ENCODE measurements at places on chromosomes 13 and 19.

DNA sequence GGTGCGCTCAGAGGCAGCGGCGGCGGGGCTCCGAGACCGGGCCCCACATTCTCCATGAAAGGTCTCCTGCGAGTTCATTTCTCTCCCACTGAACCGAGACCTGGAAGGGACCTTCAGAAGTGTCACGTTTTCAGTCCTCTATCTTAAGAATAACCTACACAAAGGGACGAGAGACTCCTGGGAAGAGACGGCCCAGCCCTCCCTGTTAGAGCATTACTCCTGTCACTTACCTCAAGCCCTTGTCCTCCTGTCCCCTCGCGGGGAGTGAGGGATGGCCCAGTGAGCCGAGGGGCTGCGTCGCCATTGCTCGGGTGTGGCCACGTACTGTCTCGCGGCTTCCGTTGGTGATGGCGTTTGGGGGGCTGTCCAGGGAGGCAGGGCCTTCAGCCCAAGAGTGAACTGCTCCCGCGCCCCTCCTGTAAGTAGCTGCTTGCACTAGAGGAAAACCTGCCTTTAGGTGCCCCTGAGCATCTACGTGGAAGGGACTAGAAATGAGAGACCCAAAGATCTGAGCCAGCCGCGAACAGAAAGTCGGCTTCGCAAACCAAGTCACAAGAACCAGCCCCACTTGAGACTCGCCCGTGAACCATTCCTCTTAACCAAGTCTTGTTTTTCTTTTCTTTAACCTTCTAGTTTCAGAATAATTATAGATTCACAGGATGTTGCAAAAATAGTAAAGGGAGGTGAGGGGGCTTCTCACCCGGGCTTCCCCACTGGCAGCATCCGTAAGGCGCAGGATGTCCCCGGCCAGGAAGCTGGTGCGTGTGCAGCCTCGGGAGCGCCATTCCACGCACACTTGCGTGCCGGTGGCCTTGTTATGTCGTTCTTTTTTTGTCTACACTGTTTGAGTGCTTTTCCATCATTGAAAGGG lies 21.1 kb upstream of the NDUFS7 start:
- no peak for DNase-seq

DNA sequence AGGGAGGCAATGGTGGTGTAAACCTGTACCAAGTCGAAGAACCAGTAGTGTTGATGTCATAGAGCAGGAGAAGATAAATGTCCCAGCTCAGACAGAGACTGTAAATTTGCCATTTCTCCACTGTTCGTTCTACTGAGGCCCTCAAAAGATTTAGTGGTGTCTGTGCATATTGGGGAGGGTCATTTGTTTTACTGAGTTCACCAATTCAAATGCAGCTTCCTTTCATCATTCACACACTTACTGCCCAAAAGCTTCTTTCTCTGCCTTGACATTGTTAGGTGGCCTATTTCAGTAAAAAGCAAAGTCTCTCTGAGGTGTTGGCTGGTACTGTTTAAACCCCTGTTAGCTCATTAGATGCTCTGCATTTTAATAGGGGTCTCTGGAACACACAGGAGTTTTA lies 86.2 kb upstream of the EDNRB start:
- DNase-seq: no peak

GRCh38 chr19:6711605-6712004 lies 8.8 kb downstream of the C3 start:
- DNase-seq: no peak

DNA sequence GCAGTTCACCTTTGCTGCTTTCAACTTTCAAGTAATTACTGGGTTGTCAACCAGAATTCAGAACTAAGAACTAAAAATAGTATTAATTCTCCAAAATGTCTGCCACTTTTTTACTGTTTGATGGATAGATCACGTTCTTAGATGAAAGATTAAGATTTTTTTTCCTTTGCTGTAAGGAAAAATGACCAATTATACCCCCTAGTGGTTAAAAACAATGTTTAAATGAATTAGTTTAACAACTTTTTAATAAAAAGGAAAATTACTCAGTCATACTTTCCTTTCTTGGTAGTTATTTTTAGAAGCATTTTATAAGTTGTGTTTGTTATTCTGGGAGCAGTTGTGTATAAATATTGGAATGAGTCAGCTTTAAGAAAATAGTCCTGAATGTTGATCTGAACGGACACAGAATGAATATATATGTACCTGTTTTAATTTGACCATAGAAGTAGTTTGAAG lies 4.6 kb downstream of the TM9SF2 start:
- no peak for DNase-seq

GRCh38 chr13:24281188-24282008 lies 28.0 kb upstream of the C1QTNF9 start:
- DNase-seq: no peak

DNA sequence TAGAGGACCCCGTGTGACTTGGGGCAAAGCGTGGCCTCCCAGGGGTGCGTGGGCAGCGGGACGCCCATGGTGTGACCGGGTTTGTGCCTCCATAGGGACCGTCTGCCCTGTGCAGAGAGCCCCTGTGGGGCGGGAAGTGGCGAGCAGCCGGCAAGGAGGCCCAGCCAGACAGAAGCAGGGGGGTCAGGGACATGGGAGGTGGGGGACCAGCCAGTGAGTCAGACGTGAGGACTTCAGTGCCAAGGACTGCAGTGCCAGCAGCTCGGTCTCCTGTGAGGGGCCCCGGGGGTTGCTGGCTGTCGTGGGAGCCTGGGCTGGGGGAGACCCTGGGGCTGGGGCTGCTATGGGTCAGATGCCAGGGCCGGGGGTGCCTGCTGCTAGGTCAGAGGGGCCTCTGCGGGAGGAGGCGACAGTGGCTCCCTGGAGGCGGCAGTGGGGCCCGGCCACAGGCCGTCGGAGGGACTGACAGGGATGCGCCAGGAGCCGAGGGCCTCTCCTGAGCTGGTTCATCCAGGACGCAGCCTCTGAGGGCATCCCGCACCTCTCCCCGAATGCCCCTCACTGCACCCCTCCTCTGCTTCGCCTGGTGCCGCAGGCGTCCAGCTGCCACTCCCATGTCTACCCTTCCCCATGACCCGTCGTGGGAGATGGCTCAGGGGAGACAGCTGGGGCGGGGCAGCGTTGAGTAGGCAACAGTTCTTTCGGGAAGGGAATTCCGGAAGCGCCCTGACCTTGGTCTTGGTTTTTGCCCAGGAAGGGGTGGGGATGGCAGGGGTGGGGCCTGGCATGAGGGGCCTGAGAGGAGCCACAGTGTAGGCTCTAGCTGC lies 80.0 kb downstream of the KDM4B start:
- no peak for DNase-seq

- no peak for DNase-seq
These were observed at the start of gene CAPN12 for GRCh38 chr19:38744298-38744681. Gene CAPN12 (minus strand): TSS chr19:38744474. CDS start chr19:38744165, 309 bp downstream.

- no peak for DNase-seq
These were observed 3.2 kb downstream of the EPN1 start for GRCh38 chr19:55678121-55678671.

All from activated gamma-delta T cell (primary cell).